ENCODE measurements at places on chromosomes 5 and 9.
A peak's percentile ranks its signal among the peaks of the same experiment; 100 is the strongest.

DNA sequence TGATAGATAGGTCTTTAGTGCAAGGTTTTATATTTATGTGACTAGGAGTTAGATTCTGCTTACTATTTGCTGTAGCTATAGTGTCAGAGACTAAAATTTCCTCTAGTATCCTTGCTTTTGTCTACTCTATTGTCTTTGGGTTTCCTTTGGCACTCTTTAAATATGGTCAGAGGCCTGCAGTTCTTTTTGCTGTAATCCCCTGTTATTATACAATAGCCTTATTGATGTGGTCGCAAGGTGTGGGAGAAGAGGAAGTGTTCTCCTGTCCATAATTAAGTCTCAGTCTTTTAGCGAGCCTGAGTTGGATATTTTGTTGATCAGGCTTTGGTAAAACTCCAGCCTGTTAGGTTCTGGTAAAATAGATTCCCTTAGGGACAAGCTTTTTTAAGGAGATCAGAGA, 34.9 kb downstream of the LURAP1L start:
- DNase-seq: no peak

- no peak for DNase-seq
Measured at GRCh38 chr5:95959888-95960666, 1.6 kb downstream of the ELL2 start.

DNA sequence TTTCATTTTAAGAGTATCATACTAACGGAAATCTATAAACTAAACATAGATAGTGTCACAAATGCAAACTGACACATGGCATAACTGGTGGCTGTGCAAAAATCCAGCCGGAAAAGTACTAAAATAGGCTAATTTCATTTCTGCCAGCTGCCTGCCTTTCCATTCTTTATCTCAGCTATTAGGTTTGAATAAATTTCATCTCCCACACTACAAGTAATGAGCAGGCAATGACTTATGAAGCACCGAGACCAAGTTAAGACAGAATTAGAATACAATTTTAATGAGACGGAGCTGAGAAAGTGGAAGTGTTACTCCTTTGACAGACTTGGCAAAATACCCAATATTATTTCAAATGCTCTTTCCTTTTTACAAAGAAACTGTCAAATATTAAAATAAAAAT, 258.8 kb upstream of the ZNF608 start:
- no peak for DNase-seq

- DNase-seq: no peak
Measured at GRCh38 chr9:114678795-114679194, 3.2 kb downstream of the TEX48 start.

DNA sequence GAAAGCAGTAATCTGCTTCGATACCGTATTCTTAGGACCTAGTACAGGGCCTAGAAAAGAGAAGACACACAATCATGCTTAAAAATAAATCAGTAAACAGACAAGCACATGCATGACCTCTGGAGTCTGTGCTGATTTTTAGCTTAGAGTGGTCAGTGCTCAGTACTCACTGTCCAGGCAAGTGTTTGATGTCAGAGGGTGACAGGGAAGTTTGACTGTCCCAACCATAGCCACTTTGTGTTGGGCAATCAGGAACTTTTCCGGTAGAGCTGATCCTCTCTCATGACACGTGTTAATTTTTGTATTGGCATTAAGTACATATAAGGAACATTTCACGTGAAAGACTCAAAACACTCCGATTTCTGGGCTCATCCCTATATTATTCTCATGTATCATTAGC, 464.7 kb upstream of the KLF4 start:
- DNase-seq: no peak

DNA sequence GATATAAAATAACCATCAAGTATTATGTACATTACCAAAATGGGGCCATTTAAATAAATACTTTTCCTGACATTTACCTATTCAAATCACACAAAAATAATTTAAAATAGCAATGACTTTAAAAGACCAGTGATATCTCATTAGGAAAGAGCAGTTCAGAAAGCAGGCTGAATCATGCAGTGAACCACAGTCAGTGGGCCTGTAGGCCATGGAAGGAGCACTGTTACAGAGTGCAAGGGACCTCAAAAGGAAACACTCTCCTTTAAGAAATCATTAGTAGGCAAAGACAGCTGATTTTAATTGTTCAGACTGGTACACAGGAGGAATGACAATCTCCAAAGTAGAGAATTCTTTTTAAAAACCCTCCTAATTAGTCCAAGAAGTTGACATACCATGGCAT, 283.5 kb upstream of the EFNA5 start:
- no peak for DNase-seq

DNA sequence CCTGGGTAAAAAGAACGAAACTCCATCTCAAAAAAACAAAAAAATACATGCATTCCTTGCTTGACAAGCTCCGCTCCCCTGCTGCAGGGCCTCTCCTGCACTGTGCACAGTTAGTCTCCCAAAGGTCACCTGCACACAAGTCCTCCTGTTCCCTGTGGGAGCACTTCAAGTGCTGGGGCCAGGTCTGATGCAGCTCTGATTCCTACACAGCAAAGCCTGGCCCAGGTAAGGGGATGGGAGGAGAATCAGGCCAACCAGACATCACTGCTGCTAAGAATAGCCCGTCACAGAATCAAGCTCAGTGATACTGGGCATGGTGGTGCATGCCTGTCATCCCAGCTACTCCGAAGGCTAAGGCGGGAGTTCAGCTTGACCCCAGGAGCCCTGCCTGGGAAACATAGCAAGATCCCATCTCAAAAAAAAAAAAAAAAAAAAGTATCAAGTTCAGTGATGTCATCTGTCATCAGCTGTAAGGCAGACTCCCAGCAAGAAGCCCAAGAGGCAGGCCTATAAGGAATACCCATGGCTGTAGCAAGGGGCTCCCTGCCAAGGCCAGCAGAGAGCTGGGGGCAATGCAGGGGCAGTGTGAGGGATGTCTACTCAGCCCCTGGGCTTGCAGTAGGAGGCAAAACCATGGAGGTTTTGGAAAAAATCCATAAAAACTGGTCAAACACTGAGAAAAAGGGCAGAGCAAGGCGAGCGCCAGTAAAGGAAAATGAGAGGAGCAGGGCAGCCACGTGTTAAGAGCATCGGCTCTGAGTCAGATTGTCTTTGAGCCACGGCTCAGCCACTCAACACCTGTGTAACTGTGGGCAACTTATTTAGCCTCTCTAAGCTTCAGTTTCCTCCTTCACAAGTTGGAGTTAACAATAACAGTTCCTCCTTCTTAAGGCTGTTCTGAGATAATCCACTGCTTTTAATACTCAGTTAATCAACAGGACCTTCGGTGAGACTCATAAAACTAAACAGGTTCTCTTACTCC, 3.2 kb downstream of the TPM2 start:
- peak; percentile 92 for DNase-seq

DNA sequence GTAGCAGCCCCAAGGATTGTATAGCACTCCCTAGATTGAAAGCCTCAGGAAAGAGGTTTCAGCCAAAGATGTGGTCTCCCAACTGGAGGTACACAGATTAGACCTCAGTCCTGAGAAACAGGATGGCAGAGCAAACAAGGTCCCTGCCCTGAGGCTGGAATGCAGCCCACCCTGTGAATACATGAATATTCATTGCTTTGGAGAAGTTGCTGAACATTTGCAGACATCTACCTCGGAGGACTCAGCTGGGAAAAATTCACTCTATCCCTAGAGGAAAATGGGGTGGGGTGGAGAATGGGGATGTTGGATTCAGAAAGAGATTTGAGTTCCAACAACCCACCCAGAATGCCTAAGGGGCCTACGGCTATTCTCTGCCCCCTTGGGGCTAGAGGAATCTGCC, 129.4 kb downstream of the SLIT3 start:
- no peak for DNase-seq

DNA sequence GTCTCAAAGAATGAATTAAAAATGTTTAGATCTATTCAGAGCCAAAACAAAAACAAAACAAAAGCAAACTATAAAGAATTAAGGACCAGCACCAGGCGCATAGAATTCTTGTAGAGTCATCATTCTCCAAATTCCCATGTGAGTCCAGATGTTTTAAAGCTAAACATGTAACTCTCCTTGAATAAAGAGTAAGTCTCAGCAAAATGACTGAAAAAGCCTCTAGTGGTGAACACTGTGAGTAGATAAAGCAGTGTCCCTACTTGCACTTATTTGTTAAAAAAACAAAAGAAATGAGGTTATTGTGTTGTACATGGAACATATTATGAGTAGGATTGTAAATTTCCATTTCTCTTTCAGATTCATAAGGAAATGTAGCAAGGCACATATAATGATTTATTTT, 44.0 kb downstream of the NNT start:
- peak; percentile 32 for DNase-seq

GRCh38 chr9:88322906-88323566, 65.2 kb upstream of the SPIN1 start:
- DNase-seq: no peak

DNA sequence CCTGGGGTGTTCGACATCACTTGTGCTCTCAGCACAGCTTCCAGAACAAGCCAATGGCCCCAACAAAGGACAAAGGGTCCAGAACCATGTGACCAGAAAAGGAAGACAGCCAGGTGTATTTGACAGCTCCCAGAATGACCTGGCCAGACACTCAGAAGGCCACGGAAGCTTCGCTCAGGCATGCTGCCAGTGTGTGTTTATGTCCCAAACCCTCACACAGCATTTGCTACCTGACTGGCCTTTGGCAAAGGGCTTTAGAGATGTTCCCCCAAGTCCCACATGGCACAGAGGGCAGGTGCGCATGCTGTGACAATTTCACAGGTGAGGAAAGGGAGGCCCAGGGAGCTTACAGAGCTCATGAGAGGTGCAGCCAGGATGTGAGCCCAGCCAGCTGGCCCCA, 39.5 kb downstream of the MED10 start:
- DNase-seq: no peak

DNA sequence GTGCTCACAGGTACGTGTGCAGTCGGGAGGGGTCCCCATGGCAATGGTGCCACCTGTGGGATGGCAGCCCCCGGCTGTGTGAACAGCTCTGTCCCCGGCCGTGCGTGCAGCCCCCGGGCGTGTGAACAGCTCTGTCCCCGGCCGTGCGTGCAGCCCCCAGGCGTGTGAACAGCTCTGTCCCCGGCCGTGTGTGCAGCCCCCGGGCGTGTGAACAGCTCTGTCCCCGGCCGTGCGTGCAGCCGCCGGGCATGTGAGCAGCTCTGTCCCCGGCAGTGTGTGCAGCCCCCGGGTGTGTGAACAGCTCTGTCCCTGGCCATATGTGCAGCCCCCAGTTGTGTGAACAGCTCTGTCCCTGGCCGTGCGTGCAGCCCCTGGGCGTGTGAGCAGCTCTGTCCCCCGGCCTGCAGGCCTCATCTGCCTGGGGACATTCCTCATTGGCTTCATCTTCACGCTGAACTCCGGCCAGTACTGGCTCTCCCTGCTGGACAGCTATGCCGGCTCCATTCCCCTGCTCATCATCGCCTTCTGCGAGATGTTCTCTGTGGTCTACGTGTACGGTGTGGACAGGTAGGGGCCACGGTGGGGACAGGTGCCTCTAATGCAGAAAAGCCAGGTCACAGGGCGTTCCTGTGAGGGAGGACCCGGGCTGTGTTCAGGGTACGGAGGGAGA, 5.9 kb upstream of the SLC6A18 start:
- DNase-seq: no peak

DNA sequence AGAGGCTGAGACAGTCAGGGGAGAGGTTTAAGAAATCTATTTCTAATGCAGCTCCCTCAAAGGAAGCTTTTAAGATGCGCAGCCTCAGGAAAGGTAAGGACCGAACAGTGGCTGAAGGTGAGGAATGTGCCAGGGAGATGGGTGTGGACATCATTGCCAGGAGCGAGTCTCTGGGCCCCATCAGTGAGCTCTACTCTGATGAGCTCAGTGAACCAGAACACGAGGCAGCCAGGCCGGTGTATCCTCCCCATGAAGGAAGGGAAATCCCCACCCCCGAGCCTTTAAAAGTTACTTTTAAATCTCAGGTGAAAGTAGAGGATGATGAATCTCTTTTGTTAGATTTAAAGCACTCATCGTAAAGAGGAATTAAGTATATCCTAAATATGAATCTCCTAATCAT, 8.2 kb downstream of the CAVIN4 start:
- no peak for DNase-seq

DNA sequence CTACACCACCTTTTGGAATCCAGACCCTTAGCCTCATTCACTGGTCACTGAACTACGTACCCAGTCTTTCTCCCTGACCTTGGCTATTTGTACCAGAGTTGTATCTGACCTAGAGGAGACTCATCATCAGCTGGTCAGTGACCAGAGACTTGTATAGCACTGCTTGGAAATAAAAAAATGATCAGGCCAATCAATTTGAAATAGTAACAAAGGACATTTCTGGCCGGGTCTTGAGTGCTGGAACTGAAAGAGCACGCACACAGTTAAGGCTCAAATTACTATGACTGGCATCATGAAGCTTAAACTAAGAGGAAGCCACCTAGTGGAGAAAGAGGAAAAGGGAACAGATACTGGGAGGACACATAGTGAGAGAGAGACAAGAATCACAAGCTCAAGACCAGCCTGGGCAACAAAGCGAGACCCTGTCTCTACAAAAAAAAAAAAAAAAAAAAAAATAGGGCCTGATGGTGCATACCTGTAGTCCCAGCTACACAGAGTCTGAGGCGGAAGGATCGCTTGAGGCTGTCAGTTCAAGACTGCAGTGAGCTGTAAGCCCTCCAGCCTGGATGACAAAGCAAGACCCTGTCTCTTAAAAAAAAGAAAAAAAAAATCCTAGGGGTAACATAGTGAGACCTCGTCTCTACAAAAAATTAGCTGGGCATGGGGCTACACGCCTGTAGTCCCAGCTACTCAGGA, 12.8 kb upstream of the SRP19 start:
- peak; percentile 33 for DNase-seq

- no peak for DNase-seq
Measured at GRCh38 chr5:140988608-140989007, 22.3 kb downstream of the PCDHAC2 start.

- DNase-seq: no peak
Measured at GRCh38 chr5:139760066-139761056, 35.2 kb upstream of the PSD2 start.

GRCh38 chr5:68251804-68252522, 36.4 kb downstream of the PIK3R1 start:
- DNase-seq: peak; percentile 66

DNA sequence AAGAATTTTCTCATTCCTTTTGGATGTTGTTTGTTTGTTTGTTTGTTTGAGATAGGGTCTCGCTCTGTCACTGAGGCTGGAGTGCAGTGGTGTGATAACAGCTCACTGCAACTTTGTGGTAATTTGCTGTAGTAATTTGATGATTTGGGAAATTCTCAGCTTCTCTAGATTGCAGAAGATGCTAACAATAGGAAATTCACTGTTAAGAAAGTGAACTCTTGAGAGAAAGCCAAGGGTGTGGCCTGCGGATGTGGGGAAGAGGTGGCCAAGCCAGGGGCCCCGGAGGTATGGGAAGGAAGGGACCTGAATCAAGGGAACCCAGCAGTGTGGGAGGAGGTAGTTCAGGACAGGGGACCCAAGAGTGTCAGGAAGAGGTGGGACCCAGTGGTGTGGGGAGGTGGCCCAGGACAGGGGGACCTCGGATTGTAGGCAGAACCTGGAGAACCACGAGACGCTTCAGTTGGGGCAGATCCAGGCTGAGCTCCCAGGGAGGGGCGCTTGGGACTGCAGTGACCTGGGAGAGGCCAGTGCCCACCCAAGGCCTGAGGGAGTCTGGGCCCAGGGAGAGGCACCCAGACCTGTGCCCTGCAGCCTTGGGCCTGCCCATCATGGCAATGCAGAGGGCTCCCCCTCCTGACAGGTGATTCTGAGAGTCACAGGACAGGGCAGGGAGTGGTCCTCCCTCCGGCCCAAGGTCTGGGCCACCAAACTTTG, 5.6 kb upstream of the LCN2 start:
- DNase-seq: no peak

Measured in brain pericyte (primary cell).